ENCODE measurements at places on chromosomes 1 and 21.

DNA sequence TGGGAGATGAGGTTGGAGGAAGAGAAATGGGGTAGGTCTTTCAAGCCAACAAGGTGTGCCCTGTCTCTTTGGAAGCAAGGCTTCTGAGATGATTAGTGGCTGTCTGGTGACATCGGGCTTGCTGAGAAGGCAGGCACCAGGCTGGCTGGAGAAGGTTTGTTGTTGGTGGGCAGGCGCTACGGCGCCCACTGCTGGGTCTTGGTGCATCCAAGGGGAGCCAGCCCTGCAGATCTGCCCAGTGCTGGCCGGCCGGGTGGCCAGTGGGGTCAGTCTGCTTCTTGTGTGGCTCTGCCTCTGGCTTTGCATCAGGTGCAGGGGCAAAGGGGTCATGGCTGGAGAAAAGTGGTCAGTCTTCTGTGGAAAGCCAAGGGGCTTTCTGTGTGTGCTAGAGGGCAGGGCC, 126.2 kb downstream of the TLR5 start:
- DNase-seq = no peak

- DNase-seq = no peak
Measured at GRCh38 chr21:21101911-21102310, 103.7 kb downstream of the NCAM2 start.

GRCh38 chr1:74571891-74572290, 59.5 kb upstream of the LRRC53 start:
- no peak for DNase-seq

DNA sequence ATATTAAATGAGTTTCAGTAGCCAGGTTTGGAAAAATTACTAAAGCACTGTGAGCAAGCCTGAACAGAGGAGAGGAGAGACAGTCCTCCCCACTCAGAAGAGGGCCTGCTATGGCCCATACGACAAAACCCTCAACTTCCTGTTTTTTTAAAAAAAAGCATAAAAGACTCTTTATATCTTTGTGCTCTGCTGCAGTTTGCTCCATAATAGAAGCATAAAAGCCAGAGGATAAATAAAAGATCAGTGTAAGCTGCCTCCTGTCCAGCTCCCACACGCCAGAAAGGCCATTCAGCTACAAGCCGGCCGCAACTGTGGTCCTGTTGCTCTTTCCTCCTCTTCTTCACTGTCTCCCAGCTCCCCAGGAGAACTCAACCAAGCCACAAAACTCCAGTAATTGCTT, 37.8 kb downstream of the NID1 start:
- DNase-seq = no peak

DNA sequence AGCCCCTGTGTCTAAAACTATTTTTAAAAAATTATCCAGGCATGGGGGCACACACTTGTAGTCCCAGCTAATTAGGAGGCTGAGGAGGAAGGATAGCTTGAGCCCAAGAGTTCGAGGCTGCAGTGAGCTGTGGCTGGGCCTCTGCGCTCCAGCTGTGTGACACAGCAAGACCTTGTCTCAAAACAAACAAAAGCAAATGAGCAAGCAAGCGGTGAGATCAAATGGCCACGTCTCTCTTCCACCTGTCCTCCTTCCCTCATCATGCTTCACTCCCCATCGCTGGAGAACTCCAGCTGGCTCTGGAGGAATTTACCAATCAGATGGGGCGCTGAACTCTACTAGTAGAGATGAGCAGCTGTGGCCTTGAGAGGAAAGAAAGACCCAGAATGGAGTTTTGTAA, 14.0 kb upstream of the REN start:
- no peak for DNase-seq

- DNase-seq = no peak
Measured at GRCh38 chr1:101407505-101408211, 170.8 kb downstream of the S1PR1 start.

DNA sequence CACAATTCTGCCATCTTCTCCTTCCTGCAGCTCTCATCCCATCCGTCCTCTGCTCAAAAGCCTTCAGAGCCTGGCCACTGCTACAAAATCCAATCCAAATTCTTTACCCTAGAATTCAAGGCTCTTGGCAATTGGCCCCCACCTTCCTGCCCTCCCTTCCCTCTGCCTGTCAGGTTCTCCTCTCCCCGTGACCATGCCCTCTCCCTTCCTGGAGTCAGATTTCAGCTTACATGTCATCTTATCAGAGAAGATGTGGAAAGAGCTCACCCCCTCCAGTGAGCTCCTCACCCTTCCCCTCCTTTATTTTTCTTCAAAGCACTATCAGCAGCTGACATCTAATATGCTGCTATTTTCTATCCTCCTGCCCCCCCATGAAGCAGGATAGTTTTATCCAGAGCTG, 86.9 kb downstream of the GRIK3 start:
- no peak for DNase-seq

DNA sequence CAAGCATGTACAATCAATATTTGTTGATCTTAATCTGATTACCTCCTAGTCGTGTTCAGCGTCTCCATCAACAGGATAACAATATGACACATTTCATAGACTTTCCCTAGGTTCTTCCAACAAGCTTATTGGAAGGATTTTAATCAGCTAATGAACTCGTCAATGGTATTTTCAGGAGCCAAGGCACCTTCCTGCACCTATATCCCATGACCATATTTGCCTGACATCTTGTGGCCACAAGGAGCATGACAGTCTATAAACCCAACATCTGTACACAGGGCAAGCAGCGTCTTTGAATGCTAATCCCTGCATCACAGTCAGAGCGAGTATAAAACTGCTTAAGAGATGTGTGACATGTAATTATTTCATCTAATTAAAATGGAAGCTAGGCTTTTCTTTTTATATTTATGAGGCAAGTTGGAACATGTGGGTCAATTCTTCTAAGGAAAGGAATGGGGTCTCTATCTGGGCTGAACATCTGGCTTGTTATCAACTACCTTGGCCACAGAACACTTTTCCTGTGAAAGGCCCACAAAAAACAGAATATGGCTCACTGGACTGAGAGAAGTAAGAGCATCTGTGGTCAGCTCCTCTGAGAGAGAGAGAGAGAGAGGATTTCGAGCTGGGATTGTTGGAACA, 388.8 kb downstream of the NTNG1 start:
- peak; percentile 78 for DNase-seq

DNA sequence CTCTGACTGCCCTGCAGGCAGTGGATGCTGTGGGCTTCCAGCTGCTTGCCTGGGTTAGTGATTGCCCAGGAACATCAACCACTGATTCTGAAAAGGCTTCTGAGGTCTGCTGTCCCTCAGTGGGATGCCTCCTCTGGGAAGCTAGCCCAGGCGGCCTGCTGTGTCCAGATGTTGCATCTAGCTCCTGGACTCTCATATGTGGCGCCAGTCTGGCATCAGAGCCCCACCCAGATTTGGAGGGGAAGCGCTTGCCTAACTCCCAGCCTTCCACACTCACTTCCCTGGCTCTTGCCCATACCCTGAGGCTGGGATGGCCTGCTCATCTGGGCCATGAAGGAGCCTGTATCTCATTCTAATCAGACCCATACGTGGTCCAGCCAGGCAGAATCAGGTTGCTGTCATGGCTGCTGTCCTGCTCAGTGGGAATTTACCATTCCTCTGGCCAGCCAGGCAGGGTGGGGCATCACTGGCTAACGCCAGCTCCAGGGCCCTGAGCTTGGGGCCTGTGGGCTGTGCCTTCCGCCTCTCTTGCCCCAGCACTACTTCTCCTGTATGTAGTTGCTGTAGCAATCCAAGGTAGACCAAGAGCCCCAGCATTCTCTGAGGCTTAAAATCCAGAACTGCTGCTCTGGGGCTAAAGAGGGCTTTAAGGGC, 4.1 kb downstream of the CSF1 start:
- DNase-seq = peak; percentile 97

GRCh38 chr21:17597680-17598079, 15.0 kb downstream of the BTG3 start:
- DNase-seq = no peak

GRCh38 chr1:237712082-237712481, 178.6 kb downstream of the ZP4 start:
- DNase-seq = no peak

- no peak for DNase-seq
Measured at GRCh38 chr1:29289493-29289892, 53.2 kb downstream of the PTPRU start.

DNA sequence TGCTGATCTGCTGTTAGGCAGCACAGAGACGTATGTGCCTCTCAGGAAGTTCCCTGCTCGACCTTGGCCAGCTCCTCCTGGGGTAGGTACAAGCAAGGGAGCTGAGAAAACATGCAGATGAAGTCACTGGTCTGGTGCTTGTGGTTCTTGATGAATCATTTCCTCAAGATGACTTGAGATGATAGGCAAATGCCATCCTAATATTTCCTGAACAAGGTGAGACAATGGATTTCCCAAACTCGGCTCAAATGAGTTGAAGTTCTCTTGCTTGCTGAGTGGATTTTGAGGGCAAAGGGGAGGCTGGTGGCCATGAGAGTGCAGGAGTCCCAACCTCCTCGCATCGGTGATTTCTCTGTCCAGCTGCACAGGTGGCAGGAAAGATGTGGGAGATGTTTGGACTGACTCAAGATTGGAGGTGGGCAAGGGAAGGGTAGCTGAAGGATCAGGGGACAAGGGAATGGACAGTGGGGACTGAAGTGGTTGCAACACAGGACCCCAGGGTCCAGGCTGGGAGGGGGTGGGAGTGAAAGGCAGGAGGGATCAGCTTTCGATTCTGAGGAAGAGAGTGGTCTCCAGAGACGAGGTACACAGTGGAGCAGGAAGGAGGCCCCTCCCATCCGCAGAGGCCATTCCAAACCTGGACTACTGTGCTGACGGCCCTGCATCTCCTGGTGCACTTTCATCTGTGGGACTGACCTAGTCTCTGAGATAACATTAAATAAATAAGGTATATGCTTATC, 63.9 kb downstream of the CAPN2 start:
- peak; percentile 86 for DNase-seq

DNA sequence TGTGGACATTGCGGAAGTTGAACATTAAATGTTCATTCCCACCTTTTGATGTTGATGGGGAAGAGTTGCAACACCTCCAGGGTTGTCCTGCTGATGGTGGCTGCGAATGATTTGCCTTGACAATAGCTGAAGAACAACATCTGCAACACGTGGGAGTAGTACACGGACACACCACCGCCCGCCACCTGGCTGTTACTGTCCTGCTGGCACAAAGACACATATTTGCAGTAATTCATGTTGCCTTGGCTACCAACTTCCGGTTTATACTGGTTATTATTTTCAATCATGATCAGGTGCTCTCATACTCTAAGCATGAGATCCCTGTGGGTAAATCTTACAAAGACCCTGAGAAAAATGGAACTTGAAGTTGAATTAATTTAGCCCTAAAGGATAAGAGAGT, 55.2 kb downstream of the UBR4 start:
- DNase-seq = no peak

GRCh38 chr1:168045311-168045710, 91.4 kb downstream of the GPR161 start:
- no peak for DNase-seq

- DNase-seq = peak; percentile 61
Measured at GRCh38 chr1:117527566-117528102, 78.2 kb upstream of the TENT5C start.

GRCh38 chr1:1630965-1631781, 800 bp upstream of the MMP23B start:
- DNase-seq = peak; percentile 60

DNA sequence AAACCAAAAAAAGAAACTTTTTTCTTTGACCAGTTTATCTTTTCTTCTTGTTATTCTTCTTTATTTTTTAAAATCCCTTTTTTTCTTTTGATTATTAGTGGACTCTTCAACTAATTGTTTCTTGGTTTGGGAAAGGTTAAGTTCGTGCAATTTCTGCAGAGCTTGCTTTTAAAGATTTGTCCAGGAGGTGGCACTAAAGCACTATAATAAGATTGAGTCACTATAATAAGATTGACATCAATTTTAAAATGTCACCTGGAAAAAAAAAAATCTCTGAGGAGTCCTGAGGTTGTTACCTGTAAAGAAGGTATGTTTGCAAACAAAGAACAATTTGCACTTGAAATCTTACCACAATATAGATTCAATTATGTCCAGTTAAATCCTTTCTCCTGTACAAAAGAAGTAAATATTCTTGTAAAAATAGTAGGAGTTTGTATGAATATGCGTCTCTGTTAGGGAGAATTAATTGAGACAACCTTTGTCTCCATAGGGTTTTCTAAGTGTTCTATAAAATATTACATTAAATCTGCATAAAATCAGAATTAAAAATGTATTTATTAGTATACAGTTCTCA, 166.7 kb downstream of the ADGRL4 start:
- DNase-seq = peak; percentile 53

- DNase-seq = no peak
Measured at GRCh38 chr1:21292503-21292983, 2.3 kb upstream of the ECE1 start.

DNA sequence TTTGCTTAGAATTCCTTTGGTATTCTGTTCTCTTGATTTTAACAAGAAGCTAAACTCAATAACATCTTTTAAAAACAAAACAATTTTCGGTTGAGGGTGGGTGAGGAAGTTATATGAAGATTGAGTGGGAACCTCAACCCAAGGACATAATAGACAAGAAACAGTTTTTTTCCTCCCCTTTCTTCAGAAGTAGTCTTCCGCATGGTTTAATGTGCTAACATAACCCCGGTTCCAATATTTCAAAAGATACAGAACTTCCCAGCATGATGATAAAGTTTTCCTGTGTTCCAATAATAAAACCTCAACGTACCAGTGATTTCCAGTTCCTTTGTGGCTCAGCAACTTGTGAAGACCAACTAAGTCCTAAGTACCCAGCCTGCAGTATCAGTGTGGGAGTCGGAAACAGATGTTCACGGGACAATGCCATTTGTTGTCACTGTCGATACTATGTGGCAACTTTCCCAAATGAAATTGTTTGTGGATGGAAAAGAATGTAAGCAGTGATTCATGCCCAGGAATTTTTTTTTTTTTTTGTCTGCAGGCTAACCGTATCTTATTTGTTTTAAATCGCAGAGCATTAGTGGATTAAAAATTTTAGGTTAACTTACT, 48.5 kb downstream of the NR5A2 start:
- peak; percentile 84 for DNase-seq

GRCh38 chr1:41359211-41360073, 1.8 kb upstream of the FOXO6 start:
- peak; percentile 66 for DNase-seq

- no peak for DNase-seq
Measured at GRCh38 chr1:68448365-68448764, 1.4 kb downstream of the RPE65 start.

DNA sequence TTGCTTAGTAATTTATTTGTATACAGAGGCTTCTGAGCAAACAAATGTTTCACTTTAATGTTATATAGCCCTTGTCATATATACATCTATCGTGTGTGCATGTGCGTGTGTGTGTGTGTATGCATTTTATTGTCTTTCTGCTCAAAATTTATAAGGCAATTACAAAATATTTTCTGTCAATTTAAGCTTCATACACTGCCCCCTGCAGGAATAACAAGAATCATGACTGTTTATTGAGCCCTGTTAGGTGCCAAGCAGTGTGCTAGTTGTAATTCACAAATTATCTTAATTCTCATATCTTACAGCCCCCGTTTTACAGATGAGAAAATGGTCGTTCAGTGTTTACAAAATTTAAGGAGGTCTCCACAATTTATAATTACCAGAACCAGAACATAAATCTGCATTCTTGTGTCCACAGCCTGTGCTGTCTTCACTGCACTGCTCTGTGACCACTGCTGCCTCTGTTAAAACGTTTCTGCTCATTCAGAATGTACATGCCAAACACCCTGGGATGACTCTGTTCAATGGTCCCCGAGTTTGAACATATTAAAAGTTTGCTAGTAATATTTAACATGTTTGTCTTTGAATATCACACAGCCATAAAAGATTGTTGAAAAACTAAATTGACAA, 181.3 kb downstream of the ATP6V1G3 start:
- DNase-seq = peak; percentile 36

- no peak for DNase-seq
Measured at GRCh38 chr1:236348071-236348470, 46.0 kb upstream of the EDARADD start.
